Stimulated activated CD8-positive, alpha-beta memory T cell treated with anti-CD3 and anti-CD28 coated beads, Interleukin-15, amount 100 ng/mL, for 24 hours (primary cell): ENCODE measurements at places on chromosomes 2 and 18.

DNA sequence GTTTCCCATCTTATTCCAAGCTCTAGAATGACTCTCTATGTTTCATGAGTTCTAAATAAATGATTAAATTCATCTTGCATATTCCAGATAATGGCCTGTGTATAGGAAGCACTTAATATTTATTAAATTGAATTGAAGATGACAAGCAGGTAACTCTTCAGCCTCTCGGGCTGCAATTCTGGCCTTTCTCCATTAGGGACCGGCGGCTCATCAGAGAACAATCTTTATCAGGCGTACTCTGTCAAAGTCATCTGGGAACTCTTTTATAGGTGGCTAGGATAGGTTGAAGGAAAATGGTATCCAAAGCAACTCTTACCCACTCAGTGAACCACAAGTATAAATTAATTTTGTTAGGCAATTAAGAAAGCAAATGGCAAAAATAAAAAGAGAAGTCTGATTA lies 308.5 kb downstream of the NOL4 start:
- no peak for DNase-seq

DNA sequence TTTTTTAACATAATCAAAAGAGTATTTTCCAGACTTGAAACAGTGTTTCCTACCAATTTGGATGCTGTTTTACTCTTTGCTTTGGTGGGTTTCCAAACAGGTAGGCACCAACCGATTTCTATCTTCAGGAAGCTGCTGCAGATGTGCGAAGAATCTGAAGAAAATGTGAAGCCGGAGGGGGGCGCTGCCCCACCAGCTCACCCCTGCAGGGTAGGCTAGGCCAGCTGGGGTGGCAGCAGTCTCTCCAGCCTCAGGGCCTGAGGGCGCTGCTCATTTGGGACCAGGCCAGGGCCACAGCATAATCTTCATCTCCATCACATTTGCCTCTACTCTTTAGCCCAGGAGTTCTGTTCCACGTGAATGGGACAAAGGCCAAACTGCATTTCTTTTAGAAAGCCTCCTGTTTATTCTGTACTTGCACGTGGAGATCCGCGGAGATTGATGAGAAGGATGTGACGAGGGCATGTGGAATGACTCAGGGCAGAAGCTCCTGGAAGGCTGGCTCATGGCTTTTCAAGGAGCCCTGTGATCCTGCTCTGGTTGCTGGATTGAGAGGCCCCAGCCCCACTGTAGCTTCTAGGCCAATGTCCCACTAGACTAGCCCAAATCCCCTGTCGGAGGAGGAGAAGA lies 84.2 kb upstream of the FAM136A start:
- no peak for DNase-seq

GRCh38 chr2:73716543-73717250 lies 20.4 kb downstream of the TPRKB start:
- no peak for DNase-seq

GRCh38 chr18:44409515-44409914 lies 271.2 kb upstream of the SETBP1 start:
- no peak for DNase-seq

- DNase-seq = no peak
Observed at GRCh38 chr2:102927854-102928267, 166.0 kb downstream of the TMEM182 start.

GRCh38 chr2:233156001-233156400 lies 95.5 kb upstream of the ATG16L1 start:
- DNase-seq = no peak

- DNase-seq = no peak
Observed at GRCh38 chr2:31828891-31829290, 181.9 kb downstream of the MEMO1 start.

DNA sequence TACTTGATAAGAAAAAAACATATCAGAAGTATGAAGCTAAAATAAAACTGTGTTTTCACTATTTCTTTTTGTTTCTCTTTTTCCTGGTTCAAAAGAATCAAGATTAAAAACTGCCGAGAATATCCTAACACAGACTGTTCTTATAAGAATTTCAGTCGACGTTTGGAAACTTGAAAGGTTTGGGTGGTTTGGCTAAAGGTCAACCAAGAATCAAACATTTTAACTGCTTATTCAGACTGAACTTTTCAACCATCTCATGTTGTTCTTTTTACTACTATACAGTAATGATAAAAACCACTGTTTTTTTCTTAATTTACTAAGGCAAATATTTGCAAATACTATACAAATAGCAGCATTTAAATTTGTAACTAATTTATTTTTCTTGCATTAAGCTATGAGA lies 308.5 kb upstream of the TFPI start:
- no peak for DNase-seq

DNA sequence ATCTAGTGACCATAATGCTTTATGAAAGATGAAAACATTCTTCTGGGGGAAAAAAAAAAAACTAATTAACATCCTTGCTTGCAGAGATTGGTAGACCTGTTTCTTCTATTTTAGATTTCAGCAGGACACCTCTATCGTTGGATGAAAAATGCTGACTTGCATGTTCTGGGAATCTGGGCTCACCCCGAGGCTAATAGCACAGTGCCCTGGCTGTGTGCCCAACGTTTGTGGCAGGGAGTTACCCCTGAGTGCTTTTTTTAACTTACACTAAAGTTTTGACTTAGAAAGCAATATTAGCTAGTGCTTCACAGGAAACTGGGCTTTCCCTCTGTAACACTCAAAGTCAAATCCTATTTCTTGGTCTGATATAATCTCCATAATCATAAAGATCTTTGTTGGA lies 233.2 kb downstream of the SLC8A1 start:
- DNase-seq = no peak

DNA sequence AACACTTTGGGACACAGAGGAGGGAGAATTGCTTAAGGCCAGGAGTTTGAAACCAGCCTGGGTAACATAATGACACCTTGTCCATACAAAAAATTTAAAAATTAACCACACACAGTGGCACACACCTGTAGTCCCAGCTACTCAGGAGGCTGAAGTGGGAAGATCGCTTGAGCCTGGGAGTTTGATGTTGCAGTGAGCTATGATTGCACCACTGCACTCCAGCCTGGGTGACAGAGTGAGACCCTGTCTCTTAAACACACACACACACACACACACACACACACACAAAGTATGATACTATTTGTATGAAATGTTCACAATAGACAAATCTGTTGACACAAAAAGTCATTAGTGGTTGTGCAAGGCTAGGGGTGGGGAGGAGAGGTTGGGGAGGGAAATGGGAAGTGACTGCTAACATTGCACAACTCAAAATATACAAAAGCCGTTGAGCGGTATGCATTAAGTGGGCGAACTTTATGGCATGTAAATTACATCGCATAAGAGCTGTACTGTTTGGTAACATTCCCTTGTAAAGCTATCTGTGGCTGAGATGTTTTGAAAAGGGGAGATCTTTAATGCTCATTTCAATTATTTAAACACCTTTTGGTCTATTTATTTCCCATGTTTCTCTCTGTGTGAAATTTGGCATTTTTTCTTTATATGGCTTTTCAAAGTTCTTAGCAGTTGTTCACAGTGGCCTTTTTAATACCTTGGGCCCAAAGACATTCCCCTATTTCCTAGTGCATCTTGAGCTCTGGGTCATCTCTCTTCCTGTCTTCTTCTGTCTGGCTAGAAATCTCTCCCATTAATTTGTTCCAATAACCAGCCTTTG lies 58.9 kb upstream of the ZNF516 start:
- no peak for DNase-seq

- DNase-seq = no peak
Observed at GRCh38 chr2:46874236-46874929, 41.2 kb downstream of the MCFD2 start.

- no peak for DNase-seq
Observed at GRCh38 chr18:77069482-77069881, 63.1 kb downstream of the MBP start.

GRCh38 chr2:19676770-19677169 lies 225.0 kb downstream of the TTC32 start:
- DNase-seq = no peak

DNA sequence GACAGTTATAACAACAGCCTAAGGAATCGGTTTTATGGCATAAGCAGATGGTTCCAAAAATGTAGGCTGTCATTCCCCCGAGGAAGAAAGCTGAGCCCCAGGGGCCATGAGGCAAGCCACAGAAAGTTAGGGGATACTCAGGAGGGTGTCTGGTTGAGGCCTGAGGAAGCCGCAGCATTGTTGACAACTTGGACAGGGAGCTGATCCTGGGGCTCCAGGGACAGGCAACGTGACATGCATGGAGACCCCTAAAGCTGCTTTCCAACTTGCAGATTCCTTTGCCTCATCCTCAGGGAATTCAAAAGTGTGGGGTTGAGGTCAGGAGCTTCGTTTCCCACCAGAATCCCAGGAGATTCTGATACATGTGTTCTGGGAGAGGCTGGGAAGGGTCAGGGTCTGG lies 20.9 kb downstream of the CELF4 start:
- DNase-seq = no peak

- DNase-seq = no peak
Observed at GRCh38 chr2:81937944-81938343, 1633.4 kb upstream of the LRRTM1 start.

DNA sequence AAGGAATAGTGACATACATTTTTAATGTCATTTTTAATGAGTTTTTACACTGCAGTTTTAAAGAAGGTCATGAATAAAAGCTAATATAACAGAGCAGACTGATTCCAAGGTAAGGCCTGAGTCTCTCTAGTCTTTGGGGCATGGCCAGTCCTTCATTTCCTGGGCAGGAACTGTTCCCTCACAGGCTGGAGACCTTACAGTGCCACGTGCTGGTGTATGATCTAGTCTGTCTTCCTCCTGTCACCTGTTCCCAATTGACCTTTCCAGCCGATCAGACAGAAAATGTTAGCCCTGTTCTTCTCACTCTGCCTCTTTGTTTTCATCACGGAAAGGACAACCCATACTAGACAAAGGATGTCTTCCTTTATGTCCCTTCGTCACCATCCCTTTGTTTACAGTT lies 33.6 kb downstream of the ZCCHC2 start:
- DNase-seq = no peak

DNA sequence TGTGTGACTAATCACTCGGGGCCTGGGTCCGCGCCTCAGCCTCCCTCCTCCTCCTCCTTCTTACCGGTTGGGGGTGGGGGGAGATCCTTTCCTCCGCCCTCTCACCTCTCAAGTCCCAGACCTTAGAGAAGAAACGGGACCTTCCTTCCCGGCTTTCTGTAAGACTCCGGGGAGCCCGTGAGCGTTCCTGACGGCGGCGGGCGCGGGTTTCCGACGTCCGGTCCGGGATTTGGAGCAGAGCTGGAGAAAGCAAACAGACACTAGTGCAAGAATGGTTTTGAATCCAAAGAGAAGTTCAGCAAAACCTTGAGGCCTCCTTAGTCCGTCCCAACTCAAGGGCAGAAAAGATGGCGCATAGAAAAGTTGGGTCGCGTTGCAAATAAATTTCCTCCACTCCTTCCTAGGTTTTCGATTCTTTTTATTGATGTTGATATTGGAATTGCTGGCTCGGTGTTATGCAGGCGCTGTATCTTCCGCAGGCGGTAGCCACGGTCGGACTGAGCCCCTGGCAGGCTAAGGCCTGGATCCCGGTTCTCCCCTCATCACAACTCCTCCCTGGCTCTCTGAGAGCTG lies 2.0 kb downstream of the DLX1 start:
- DNase-seq = no peak

GRCh38 chr18:44937960-44938719 lies 257.5 kb downstream of the SETBP1 start:
- DNase-seq = no peak

DNA sequence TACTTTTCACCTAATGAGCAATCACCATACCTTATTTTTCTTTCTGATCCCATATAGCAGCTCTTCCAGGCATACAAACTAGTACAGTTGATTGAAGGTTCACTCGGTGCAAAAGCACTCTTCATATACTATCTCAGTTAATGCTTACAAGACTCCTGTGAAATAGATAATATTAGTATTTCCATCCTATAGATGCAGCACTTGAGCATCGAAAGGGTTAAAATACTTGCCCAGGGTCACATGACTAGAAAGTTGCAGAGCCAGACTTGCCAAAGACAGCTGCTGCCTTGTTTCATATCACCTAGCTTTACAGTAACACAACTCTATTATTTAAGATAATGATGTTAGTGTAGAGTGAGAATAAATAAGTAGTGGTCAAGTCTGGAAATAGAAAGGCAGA lies 466.0 kb upstream of the TNP1 start:
- DNase-seq = no peak

DNA sequence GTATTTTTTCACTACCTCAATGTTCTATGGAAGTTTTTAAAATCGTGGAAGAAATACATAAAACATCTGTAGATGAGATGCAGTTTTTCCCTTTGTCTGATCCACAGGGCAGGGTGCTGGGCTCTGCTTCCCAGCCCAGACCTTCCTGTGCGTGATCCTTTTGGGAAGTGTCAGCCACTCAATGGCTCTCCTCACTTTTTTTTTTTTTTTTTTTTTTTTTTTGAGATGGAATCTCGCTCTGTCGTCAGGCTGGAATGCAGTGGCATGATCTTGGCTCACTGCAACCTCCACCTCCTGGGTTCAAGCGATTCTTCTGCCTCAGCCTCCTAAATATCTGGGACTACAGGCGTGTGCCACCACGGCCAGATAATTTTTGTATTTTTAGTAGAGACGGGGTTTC lies 32.8 kb downstream of the SOWAHC start:
- DNase-seq = no peak

DNA sequence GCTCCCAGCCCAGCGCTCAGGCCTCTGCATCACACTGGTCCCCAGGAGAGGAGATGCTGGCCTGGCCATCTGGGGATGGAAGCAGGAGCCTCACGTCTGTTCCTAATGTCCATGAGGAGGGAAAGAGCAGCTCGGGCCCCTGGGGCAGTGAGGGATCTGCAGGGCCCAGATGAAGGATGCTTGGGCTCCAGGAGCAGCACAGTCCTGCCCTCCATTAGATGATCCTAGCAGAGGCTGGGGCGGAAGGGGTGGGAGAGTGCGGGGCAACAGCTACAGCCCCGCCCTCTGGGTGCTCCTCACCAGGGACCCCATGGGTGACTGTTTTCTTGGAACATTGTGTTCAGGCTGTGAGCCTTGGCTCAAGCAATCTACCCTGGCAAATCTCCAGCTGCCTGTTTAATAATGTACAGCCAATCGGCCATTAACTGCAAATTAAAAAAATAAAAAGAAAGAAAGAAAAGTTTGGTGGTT lies 49.7 kb downstream of the TNS1 start:
- no peak for DNase-seq

- no peak for DNase-seq
Observed at GRCh38 chr2:227324642-227324994, 433 bp upstream of the MFF start.

- DNase-seq = no peak
Observed at GRCh38 chr2:144747571-144747970, 227.7 kb upstream of the ZEB2 start.

DNA sequence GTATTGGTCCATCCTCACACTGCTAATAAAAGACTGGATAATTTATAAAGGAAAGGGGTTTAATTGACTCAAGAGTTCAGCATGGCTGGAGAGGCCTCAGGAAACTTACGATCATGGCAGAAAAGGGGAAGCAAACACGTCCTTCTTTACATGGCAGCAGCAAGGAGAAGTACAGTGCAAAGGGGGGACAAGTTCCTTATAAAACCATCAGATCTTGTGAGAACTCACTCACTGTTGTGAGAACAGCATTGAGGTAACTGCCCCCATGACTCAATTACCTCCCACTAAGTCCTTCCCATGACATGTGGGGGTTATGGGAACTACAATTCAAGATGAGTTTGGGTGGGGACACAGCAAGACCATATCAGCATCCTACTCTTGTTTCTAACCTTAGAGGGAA lies 37.0 kb downstream of the SP100 start:
- DNase-seq = no peak
